Activated T-helper 1 cell treated with anti-CD3 and anti-CD28 coated beads, Interleukin-12 subunit alpha, Interleukin-12 subunit beta, Interleukin-2, Interleukin-4 antibody, amounts not matched to agents 30 ng/mL and 10 ng/mL and 1 ng/mL, durations not matched to agents 14 hours and 24 hours and 36 hours (primary cell): ENCODE measurements at places on chromosomes 6 and 20. TPM values are rescaled to one million over a fixed set of nuclear protein-coding genes. Genes with fewer than 3 reads are reported as not detected.

NKX2-2 gene
- total RNA-seq = not detected in 2 replicates

KCNB1 gene
- 0.08 and 0.20 TPM in 2 replicates for total RNA-seq

PRDM13 gene
- 0.15 TPM in 1 of 2 replicates, not detected in the other for total RNA-seq

IBTK gene
- total RNA-seq = 36.1 and 39.8 TPM in 2 replicates

TCF21 gene
- not detected in 2 replicates for total RNA-seq

TASP1 gene
- 13.8 and 14.8 TPM in 2 replicates for total RNA-seq

FAM209B gene
- total RNA-seq = 1.2 and 1.4 TPM in 2 replicates

ELOVL4 gene
- 2.0 and 2.1 TPM in 2 replicates for total RNA-seq

DEFB121 gene
- total RNA-seq = not detected in 2 replicates

HSD17B8 gene
- total RNA-seq = 14.8 and 15.2 TPM in 2 replicates

PLA2G7 gene
- not detected in 2 replicates for total RNA-seq

FAM83D gene
- total RNA-seq = 11.0 and 12.4 TPM in 2 replicates

LINC00237 gene
- total RNA-seq = not detected in 2 replicates

DDO gene
- not detected in 2 replicates for total RNA-seq

SPATS1 gene
- total RNA-seq = not detected in 2 replicates

MAPK13 gene
- total RNA-seq = 54.6 and 55.7 TPM in 2 replicates

CLPSL2 gene
- total RNA-seq = not detected in 2 replicates

CITED2 gene
- total RNA-seq = 72.5 and 73.7 TPM in 2 replicates

OR2J3 gene
- not detected in 2 replicates for total RNA-seq

TTK gene
- total RNA-seq = 22.4 and 23.5 TPM in 2 replicates
